Endothelial cell of coronary artery (primary cell): ENCODE measurements at places on chromosomes 3 and 15. TPM values are rescaled to one million over a fixed set of nuclear protein-coding genes. Genes with fewer than 3 reads are reported as not detected.

TRAIP gene
- 2.1 and 4.3 TPM in 2 replicates for total RNA-seq

XCR1 gene
- total RNA-seq: not detected in 2 replicates

TLR9 gene
- not detected in 2 replicates for total RNA-seq

LRRIQ4 gene
- total RNA-seq: not detected in 2 replicates

TMEM39A gene
- 25.9 and 35.6 TPM in 2 replicates for total RNA-seq

ERICH6 gene
- total RNA-seq: under 0.01 TPM in 1 of 2 replicates, not detected in the other

KIF7 gene
- 9.5 and 11.6 TPM in 2 replicates for total RNA-seq

SLC38A3 gene
- total RNA-seq: 0.09 TPM in 1 of 2 replicates, not detected in the other

ZMYND10 gene
- 0.36 and 0.38 TPM in 2 replicates for total RNA-seq

PTX3 gene
- 407 and 824 TPM in 2 replicates for total RNA-seq

SLC22A14 gene
- 0.09 TPM in 2 replicates for total RNA-seq

RBSN gene
- total RNA-seq: 18.3 and 19.3 TPM in 2 replicates

PGBD4 gene
- total RNA-seq: 0.90 and 2.0 TPM in 2 replicates

TRPM7 gene
- total RNA-seq: 25.4 and 32.9 TPM in 2 replicates

AEN gene
- total RNA-seq: 73.9 and 80.6 TPM in 2 replicates

LIPC gene
- 0.09 TPM in 1 of 2 replicates, not detected in the other for total RNA-seq

GOLIM4 gene
- 56.9 and 64.0 TPM in 2 replicates for total RNA-seq

CCR3 gene
- not detected in 2 replicates for total RNA-seq

TIPIN gene
- 7.1 and 15.3 TPM in 2 replicates for total RNA-seq

UROC1 gene
- total RNA-seq: not detected in 2 replicates

GOLGA8Q gene
- 0.18 and 0.94 TPM in 2 replicates for total RNA-seq

GABRG3 gene
- not detected in 2 replicates for total RNA-seq

CFAP20DC gene
- total RNA-seq: 0.90 and 1.0 TPM in 2 replicates
